Right kidney (tissue), 9 donors: ENCODE measurements at places on chromosomes 2 and 18.

DNA sequence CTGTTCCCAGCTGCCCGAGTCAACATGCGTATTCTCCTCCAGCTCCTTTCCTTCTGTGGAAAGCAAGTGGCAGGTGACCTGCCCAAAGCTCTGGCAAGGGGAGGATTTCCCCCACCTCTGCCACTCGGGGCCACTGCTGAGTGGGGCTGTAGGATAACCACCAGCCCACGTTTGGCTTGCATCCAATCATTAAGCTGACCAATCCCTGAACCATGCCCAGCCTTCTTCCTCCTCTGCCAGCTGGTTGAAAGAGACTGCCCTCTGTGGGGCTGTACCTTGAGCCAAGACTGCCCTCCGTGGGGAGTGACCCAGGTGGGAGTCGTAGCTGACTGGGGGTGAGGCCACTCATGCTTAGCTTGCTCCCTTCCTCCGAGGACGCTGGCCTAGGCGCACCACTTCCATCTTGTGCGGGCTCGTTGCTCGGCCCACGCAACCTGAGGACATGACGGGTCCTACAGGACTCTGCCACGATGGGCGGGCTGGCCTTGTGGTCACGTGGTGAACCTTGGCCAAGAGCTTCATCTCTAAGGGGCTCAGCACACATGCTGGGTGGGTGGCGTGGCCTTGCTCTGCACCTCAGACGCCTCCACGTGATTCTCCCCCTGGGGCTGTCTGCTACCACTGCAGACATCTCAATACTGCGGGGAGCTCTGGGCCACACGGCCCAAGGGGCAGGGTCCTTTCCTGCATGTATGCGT lies 112.1 kb downstream of the NDUFA10 start:
- DNase-seq: no peak

GRCh38 chr2:48059975-48060374 lies 153.7 kb upstream of the FBXO11 start:
- no peak for DNase-seq

DNA sequence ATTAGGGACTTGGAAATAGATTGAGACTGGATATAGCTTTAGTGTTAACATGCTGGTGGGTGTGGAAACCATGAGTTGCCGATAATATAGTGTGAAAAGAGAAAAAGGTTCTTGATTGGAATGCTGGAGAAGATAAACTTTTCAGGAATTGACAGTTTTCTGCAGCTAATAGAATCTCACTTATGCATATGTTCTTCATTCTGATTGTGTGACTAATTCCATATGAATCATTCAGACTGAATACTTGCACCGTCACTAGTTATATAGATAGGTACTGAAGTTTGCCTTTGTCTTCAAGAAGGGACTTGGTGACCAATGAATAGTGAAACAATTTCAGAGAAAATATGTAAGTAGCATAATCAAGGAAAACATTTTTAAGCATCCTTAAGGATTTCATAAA lies 225.7 kb upstream of the FOSL2 start:
- no peak for DNase-seq

- DNase-seq: no peak
These were observed 72.2 kb upstream of the MAP2 start for GRCh38 chr2:209351636-209352035.

DNA sequence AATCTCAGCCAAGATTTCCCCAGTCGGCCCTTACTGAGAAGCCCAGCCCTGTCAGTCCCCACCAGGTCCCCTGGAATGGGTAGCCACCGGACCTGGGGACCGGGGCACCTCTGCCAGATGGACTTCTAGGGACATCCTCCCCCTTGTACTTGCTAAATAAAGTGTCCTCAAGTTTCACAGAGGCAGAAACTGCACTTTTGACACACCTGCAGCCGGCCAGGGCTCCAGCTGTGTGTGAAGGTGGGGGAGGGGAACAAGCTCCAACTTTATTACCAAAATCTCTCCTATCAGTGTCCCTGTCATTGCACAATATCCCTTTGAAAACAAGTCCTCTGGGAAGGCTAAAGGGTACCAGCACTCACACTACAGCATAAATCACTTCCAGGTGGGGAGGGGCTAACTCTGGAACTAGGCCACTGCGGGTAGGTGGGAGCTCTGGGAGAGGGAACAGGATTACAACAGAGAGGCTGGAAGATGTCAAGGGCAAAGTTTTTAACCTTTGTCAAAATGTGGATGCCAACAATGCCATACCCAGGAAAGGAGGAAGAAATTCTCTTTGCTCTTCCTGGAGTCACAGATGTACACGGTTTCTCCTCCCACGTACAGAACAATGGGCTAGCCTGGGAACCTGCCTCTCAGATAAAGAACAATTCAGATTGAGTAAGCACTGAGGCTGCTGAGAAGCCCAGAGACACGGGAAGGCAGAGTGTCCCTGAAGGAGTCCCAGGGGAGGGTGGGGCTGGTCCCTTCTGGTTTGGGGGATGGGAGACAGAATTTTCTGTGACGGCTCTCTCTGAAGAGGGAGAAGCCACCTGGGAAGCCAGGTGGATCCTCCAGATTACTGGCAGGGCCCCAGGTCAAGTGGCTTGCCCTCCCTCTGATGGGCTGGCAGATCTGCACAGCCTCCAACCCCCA lies 11.0 kb downstream of the SDC1 start:
- DNase-seq: peak; percentile 36

GRCh38 chr2:223619486-223620129 lies 17.4 kb upstream of the SCG2 start:
- no peak for DNase-seq
